ENCODE measurements at places on chromosomes 2 and 18. TPM values are rescaled to one million over a fixed set of nuclear protein-coding genes. Genes with fewer than 3 reads are reported as not detected.

The ARHGAP25 gene
- total RNA-seq: 3.1 TPM

The DNAJC5G gene
- not detected for total RNA-seq

The ADAM23 gene
- 24.6 TPM for total RNA-seq

The PECR gene
- 50.9 TPM for total RNA-seq

The LAMA3 gene
- 3.9 TPM for total RNA-seq

The FEV gene
- total RNA-seq: not detected

The LRP1B gene
- 4.0 TPM for total RNA-seq

The OXER1 gene
- total RNA-seq: not detected
